Fibroblast of lung (primary cell): ENCODE measurements at places on chromosomes 1 and 21.
A peak's percentile ranks its signal among the peaks of the same experiment; 100 is the strongest.

- no peak for DNase-seq
Observed at GRCh38 chr1:64699327-64699726, 45.5 kb upstream of the RAVER2 start.

DNA sequence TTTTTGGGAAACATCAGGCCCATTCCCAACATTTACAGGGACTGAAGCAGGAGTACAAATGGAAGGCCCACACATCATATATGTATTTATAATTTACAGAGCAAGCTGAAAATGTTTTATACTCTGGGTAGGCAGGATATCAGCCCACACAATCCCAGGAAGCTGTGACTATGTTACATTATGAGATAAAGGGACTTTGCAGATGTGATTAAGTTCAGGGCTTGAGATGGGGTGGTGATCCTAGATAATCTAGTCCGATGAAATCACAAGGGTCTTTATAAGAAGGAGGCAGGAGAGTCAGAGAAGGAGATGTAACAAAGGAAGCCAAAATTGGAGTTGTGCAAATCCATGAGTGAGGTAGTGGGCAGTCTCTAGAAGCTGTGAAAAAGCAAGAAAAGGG, 160.5 kb downstream of the PDE4B start:
- no peak for DNase-seq

DNA sequence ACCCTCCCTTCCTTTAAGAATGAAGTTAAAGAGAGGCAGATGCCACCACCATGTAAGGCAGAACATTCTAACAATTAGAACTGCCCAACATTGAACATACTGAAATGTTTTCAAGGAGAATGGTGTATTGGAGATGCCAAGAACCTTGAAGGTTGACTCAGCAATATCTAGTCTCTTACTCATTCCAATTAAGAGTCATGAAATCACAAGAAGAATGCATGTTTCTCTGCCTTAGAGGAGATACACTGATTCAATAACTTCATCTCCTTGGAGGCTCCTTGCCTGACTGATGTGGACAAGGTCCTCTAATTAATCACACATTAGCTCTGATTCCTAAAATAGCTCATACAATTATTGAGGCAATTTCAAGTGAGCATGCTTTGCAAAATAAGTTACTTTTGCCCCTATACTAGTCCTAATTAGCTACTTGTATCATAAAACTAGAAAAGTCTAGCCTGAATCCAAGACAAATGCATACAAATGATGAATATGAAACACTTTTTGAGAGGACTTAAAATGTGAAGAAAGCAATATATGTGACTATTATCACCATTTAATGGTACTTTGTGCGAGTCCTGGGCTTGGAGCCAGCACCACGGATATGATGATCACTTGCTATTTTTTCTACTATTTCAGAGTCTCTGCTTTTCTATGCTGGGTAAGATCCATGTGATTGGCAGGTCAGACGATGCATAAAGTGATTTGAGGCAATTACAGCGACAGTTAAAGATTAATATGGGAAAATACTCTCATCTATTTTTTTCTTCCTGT, 114.5 kb downstream of the DSCAM start:
- DNase-seq = no peak

GRCh38 chr1:218779341-218780100, 394.2 kb upstream of the LYPLAL1 start:
- peak; percentile 68 for DNase-seq

DNA sequence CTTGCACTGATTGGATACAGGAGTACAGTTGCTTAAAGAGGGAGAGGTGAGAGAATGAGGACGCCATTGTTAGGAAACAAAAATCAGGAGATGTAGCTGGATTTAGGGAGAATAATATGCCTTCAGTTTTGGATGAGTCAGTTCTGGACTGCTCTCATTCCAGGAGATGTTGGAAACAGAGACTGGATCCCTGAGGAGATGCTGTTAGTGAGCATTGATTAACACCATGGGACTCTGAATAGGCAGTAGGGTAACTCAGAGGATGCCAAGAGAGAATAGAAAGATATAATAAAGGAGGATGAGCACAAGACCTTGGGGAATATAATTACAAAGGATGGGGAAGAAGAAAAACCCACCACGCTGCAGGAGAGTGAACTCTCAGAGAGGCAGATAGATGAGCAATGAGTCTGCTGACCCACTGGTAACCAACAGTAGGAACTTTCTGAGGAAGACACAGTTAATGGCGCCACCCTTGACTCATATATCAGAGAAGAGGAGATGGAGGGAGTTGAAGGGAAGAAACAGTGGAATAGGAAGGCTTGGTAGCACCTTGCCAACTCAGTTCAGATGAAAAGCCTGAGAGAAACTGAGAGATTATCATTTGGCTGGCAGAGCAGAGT, 10.5 kb downstream of the KCNJ15 start:
- no peak for DNase-seq

DNA sequence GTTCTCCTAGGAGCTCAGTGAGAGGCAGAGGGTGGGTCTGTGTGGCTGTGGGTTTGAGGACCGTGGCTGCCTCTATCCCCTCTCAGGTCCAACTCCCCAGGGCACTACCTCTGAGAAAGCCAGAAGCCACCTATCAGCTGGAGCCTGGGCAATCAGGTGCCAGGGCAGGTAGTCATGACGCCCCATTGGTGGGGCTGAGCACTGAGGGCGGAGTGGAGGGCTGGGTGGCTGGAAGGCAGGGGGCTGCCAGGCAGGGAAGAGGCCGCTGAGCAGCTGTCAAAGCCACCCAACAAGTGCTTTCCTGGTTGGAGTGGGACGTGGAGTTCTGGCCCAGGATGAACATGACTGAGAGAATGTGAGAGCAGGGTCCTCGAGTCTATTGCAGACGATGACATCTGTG, 164.9 kb upstream of the AJAP1 start:
- DNase-seq = no peak

DNA sequence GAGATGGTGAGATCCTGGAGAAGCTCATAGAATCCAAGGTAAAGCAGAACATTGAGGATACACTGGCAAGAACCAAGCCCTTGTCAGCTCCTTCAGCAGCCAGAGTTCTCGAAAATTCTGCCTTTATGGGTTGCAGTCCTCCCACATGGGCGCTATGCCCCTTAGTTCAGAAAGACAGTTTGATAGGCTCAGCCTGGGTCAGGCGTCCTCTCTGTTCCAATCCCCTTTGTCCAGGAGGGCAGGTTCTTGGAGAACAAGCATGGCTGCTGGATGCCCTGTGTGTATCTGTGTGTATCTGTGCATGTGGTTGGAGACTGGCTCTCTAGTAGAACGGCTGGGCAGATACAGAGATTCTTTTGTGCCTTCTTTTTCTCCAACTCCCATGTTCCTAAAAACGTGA, 8.0 kb upstream of the NBL1 start:
- DNase-seq = no peak

GRCh38 chr1:204426035-204426436, 14.4 kb upstream of the PPP1R15B start:
- DNase-seq = peak; percentile 82

- no peak for DNase-seq
Observed at GRCh38 chr1:47587891-47588582, 150.2 kb downstream of the FOXD2 start.

- no peak for DNase-seq
Observed at GRCh38 chr1:165512816-165513215, 31.0 kb upstream of the LRRC52 start.

GRCh38 chr1:222167111-222167510, 380.8 kb downstream of the HHIPL2 start:
- DNase-seq = peak; percentile 94

DNA sequence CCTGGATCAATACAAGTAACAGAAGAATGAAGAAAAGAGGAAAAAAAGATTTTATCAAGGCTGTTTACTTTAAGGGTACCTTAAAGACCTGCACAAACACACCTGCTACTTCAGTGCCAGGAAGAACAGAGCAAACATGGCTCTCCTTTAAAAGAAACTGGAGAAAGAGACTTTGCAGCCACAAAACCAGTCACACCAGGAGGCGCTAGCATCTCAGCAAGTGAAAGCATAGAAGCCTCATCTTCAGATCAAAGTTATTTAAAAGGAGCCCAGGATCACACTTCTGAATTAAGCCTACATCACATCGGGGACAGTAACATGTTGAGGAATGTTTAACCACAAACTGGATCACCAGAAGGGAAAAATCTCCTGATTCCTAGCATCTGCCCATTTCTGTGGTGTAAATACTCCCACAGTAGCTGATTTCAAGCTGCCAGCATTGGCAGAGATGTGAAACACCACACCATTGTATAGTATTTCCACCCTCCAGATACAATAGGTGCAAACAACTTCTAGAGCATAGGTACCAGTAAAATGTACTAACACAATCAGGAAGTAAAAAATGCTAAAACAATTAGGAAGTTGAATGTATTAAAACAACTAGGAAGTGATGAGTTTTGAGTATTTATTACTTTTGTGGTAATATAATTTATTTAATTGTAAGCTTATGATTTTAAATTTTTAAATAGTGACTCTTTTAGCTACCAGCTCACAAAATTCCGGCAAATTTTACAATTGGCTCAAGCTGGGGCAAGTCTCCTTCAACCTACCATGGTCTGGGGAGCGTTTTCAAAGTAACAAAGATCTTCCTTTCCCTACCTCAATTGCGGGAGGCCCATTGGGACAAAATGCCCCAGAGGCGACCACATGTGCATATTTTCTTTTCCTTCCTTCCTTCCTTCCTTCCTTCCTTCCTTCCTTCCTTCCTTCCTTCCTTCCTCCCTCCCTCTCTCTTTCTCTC, 105.3 kb upstream of the CLDN14 start:
- no peak for DNase-seq

GRCh38 chr21:45504021-45504515, 38.2 kb downstream of the SLC19A1 start:
- DNase-seq = no peak

GRCh38 chr1:233725423-233725822, 111.5 kb downstream of the KCNK1 start:
- no peak for DNase-seq

GRCh38 chr1:236122176-236122575, 20.2 kb upstream of the GPR137B start:
- DNase-seq = no peak

DNA sequence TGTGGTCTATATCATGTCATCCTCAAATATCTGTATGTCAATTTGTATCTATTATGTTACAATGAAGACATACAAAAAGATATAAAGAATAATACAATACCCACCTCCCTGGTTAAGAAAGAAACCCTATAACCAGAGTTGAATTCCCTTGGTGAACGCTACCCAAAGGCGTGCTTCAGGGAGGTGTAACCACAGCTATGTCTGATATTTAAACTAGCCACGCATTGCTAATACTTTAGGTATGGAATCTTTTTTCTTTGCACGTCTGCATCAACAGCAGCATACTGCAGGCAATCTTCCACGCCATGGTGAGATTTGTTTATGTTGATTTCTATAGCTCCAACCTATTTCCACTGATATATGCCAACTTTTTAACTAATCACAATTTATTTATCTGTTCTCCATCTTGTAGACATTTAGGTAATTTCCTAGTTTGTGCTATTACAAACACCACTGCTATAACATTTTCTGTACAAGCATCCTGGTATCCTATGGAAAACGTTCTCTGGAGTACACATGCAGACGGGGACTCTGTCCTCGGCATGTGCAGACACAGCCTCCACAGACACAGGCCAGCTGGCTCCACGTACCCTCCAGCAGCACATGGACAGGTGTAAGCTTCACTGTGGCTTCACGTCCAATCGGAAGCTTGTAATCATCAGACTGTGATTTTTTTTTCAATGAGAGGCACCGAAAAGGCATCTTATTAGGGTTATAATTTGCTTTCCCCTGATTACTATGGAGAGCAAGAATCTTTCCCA, 58.5 kb downstream of the HSF2BP start:
- DNase-seq = peak; percentile 98

DNA sequence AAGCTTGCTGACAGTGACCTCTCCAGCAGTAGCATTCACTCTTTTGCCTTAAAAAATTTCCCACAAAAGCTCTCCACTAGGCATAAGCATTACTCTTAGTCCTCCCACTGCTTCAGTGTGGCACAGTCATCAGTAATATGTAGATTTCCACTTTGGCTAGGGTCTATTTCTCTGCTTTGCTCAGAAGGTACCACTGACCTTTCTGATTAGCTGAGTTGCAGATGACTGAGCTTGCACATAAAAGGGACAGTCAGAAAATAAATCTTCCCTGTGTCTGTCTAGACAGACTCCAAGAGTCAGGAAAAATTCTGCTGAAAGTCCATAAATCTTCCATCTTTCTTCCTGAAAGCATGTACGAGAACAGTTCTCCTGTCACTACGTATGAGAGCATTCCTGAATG, 56.6 kb upstream of the APP start:
- DNase-seq = no peak

DNA sequence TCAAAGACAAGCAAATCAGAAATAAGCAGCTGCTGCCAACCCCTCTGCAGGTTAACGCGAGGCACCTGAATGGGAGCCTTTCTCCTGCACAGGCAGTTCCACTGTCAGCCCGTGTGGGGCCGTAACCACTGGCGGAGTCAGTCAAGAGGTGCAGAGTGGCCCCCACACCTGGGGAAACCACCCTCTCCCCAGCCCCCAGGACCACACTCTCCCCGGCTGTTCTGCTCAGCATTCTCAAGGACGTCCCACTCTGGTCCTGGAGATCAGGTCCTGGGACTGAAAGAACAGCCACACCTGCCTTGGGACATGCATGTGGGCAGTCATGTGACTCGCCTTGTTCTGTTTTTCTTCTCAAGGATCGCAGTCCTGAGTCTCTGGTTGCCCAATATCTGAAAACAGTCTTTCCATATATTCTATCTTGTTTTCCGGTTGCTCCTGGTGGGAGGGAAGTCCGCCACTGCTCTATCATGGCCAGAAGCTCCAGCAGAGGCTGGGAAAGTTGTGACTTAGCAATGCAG, 252.5 kb downstream of the PTPRU start:
- DNase-seq = no peak

- no peak for DNase-seq
Observed at GRCh38 chr1:163094182-163094581, 25.0 kb downstream of the RGS4 start.

DNA sequence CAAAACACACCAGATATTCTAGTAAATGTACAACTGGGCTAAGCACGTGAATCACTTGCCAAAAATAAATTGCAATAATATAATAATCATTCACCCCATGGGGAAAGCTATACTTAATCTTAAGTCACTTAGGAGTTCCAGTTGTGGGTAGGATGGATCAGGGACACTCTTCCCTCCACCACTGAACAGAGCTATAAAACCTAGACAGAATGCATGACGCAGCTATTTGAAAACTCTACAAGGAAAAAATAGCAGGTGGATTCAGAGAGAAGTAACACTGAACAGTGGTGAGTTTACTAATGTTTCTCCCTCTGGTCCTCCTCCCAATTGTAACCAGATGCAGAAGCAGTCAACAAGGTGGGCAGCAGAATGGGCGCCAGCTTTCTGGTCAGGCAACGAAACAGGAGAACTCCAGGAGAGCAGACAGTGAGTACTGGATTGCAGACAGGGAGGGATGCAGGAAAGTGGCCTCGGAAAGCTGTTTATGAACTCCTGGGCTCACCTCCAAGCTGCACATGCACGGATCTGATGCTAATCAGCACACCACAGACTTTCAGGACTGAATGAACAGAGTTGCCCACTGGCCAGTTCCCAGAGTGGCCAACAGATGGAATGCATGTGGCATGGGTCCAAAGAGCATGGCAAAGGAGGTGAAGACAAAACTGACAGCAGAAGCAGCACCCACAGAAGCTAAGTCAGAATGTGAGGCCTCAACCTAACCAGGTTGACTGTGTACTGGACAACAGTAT, 41.4 kb downstream of the TARBP1 start:
- DNase-seq = peak; percentile 40
